ENCODE measurements at places on chromosomes 7 and 10. TPM values are rescaled to one million over a fixed set of nuclear protein-coding genes. Genes with fewer than 3 reads are reported as not detected.

DNA sequence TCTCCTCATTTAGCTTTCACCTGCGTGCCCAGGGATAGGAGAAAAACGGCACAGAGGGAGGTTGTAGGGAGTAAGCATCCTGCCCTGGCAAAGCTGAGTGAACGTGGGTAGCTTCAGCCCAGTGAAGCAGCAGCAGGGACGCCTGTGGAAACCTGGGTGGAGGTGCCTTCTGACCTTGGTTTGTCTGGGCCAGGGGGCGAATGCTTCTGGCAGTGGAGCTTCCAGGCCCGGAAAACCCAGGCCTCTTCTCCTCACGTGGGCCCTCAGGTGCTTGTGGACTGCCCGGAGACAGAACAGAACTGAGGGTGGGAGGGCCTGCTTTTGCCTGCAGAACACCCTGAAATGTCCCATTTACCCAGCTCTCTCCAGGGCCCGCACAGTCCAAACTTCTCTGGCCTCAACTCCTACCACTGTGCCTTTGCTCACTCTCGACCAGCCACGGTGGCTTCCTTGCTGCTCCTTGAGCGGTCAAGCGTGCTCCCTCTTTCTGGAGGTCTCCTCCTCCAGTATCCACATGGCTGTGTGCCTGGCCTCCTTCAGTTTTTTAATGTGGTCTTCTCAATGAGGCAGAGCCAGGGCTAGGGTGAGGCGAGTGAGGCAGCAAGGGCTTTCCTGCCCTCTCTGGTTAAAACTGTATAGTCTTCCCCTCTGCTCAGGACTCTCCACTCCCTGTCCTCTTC lies 62.4 kb downstream of the TMEM209 start:
- DNase-seq, result no peak

The STEAP2 gene
- 22.1 TPM for total RNA-seq

The OR2A5 gene
- not detected for total RNA-seq

The CALML3 gene
- total RNA-seq, result not detected

Data from breast epithelium (tissue), 4 donors.